Hematopoietic multipotent progenitor cell treated with erythropoietin and hydrocortisone succinate and interleukin-3 and kit ligand, for 17 days (in vitro differentiated cells): ENCODE measurements at places on chromosomes 11 and 22.

GRCh38 chr11:93603225-93604007, 58.1 kb upstream of the CEP295 start:
- no peak for DNase-seq

DNA sequence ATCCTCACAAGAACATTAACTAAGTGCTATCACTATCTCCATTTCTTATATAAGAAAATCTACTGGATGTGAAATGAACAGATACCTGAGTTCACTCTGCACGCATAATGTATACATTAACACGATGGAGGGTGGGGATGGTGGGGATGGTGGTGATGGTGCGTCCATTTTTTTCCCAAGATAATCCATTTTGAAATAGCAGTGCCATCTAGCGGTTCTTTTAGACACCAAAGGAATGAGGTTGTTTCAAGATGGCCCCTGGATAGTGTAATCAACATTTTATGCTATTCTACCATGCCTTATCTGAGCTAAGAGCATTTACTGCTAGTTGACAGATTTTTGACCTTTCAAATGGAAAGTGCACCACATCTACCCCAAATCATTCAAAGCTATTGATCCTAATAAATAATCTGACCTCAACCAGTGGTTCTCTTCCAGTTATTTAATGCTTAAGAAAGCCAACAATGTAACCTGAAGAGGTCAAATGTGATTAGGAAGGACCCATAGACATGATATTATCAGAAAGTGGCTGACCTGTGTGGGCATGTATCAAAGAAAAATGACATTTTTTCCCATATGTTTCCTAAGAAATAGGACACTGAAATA, 714.7 kb upstream of the TENM4 start:
- DNase-seq = no peak

DNA sequence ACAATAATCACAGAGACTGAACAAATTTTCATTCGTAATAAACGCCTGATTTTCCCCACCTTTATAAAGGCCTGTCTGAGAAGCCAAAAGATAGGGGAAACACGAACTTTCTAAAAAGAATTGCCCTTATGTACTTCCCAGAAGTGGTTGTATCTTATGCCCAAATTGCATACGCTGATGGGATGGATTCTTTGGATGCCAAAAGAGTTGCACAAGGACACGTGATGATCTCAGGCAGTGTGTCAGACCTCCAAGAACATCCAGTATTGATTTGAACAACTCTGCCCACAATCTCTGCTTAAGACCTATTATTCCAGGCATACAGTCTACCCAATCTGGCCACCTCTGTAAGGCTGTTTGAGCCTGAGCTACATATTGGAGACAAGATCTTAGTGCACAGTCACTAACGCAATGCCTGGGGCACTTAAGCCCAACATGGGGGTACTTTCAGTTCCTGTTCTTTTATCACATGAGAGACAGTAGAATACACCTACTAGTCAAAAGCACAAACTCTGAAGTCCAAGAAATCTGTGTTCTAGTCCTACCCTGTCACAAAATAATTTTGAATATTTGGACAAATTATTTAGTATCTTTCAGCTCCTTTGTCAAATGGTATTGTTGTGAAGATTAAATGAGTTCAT, 38.9 kb downstream of the OR10A6 start:
- no peak for DNase-seq

GRCh38 chr11:62985041-62985750, 429 bp upstream of the SLC22A6 start:
- no peak for DNase-seq

GRCh38 chr11:118079491-118079890, 2.6 kb downstream of the TMPRSS4 start:
- DNase-seq = no peak
